ENCODE measurements at places on chromosomes 6 and 20.
A peak's percentile ranks its signal among the peaks of the same experiment; 100 is the strongest.

- no peaks in the 10 kb centered on the region for H3K36me3 ChIP-seq
- no peak overlapping the region for H3K4me3 ChIP-seq
- H3K4me1 ChIP-seq: no peaks in the 10 kb centered on the region
- no peak overlapping the region for H3K27ac ChIP-seq
Observed at GRCh38 chr6:91501930-91502329, 915.1 kb upstream of the MAP3K7 start.

GRCh38 chr20:44495802-44496481 lies 20.3 kb downstream of the TTPAL start:
- peaks cover 7% of the 10 kb centered on the region for H3K4me1 ChIP-seq
- no peaks in the 10 kb centered on the region for H3K27me3 ChIP-seq
- no peak for DNase-seq

DNA sequence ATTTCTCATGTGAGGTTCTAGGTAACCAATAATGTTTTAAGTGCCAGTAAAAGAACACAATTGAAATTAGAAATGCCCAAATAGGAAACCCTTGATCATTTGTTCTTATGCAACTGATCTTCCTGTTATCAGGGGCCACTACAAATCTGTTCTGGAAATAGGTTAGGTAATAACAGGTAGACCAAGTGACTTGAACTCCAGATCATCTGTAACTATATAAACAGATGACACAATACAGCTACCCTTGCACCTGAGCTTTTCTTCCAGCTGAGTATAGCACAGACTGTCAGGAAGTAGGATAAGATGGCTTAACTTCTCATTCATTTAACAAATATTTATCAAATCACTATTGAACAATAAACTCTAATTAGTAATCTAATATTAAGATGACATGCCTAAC lies 52.5 kb downstream of the MAN1A1 start:
- peaks cover 24% of the 10 kb centered on the region for H3K4me1 ChIP-seq
- H3K36me3 ChIP-seq: peaks cover 21% of the 10 kb centered on the region
- no peak overlapping the region for H3K27ac ChIP-seq
- DNase-seq: no peak
- no peak overlapping the region for H3K4me3 ChIP-seq
- no peaks in the 10 kb centered on the region for H3K27me3 ChIP-seq

DNA sequence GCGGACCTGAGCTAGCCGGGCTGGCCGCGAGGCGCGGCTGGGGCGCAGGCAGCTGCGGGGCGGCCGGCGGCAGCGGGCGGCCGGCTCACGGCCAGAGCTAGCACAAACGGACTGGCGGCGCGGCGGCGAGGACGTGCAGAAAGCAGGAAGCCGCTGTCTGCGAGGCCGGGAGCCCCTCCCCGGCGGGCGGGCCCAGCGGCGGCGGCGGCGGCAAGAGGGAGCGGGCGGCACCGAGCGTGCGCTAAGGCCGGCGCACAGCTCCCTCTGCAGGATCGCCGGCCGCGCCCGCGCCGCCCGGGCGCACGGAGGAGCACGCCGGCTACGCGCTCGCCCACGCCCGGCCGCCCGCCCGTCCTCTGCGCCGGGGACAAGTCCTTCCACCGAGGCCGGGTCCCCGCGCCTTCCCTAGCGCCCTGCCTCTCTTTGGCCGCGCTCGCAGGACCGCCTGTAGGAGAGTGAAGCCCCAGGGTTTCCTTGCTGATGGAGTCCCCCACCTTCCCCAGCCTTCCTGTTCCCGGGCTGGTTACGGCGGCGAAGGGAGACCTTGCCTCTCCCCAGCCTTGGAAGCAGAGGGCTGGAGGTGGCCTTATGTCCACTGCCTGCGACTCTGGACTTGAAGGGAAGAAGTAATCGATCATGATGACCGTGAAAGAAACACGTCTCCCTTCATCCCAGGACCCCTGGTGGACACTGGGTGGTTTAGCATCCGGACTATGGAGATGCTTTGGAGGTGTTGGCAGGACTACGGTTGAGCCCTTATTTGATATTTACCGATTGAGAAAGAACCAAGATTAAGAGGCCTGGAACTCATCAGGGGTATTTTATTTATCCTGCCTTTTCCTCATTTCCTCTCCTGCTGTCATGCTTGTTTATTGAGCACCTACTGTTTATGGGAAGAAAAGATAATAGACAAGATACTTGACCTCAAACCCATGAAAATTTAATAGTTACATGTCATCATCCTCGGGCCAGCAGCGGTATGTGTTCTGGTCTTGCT lies at the start of gene PREP:
Gene PREP (minus strand): TSS at position 144 of the 997 bp plus-strand sequence. CDS start 191 bp downstream, outside the sequence.
- peak; percentile 88 for DNase-seq
- H3K36me3 ChIP-seq: peaks cover 7% of the 10 kb centered on the region
- H3K27ac ChIP-seq: peak within 1 kb of the TSS; percentile 77
- H3K4me1 ChIP-seq: peaks cover 44% of the 10 kb centered on the region
- peaks cover 11% of the 10 kb centered on the region for H3K27me3 ChIP-seq

GRCh38 chr20:61307686-61308476 lies 55.8 kb downstream of the CDH4 start:
- H3K27ac ChIP-seq: no peak overlapping the region
- no peaks in the 10 kb centered on the region for H3K4me1 ChIP-seq
- DNase-seq: no peak
- no peaks in the 10 kb centered on the region for H3K27me3 ChIP-seq
- no peaks in the 10 kb centered on the region for H3K36me3 ChIP-seq

DNA sequence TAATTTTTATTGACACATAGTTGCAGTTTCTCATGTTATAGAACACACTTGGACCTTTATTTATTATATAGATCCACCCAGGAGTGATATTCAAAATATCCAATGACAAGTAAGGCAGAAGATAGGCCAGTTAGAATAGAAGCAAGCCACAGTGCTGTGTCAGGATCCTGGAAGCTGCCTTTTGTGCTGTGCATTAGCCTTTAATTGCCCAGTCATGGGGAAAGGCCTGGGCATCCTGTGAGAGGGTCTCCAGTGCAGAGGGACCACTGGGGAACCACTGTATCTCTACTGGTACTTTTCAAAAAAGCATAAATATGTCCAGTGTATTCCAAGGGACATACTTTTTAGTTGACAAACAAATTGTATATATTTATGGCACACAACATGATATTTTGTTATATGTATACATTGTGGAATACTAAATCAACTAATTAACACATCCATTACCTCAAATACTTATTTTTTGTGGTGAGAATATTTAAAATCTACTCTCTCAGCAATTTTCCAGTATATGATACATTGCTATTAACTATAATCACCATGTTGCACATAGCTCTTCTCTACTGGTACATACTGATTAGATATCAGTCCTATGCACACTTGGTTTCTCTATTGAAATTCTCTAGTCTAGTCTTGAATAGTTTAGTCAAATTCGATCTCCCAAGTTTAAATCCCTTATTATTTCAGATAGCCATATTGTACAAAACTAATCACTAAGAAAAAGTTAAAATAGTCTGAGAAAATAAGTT lies 59.5 kb downstream of the CDC40 start:
- H3K27ac ChIP-seq: no peak overlapping the region
- peaks cover 12% of the 10 kb centered on the region for H3K36me3 ChIP-seq
- no peaks in the 10 kb centered on the region for H3K27me3 ChIP-seq
- no peak overlapping the region for H3K4me3 ChIP-seq
- no peaks in the 10 kb centered on the region for H3K4me1 ChIP-seq
- DNase-seq: no peak

DNA sequence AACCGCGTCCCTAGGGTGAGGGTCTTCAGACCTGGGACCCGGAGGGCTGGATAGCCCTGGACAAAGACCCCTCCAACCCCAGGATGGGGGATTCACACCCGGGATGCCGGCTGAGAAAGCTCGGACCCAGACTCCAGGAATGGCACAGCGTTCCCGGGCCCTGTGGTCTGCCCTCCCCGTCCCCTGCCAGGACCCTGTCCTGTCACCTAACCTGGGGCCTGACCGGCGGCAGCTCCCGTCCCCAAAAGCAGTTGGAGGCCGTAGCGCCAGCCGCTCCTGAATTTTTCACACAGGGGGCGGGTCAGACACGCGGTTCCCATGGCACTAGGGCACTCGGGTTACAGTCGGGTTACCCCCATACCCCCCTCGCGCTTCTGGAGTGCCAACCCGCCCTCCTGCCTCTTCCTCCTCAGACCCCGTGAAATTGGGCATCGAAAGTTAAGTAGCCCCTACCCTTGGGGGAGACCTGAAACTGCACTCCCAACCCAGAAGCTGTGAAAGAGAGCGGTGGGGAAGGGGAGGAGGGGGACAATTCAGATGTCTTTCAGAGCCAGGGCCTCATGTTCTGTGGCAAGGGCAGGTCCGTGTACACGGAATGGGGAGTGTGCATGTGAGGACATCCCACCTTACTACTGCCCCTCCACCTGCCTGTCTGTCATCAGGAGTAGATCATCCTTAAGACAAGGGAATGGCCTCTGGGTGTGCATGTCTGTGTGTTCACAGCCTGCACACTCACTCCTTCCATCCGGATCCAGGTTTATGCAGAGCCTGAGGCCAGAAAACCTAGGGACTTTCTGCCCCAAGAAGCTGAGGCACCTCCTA lies 595 bp downstream of the REM1 start:
- no peaks in the 10 kb centered on the region for H3K4me1 ChIP-seq
- peaks cover 40% of the 10 kb centered on the region for H3K27me3 ChIP-seq
- no peaks in the 10 kb centered on the region for H3K36me3 ChIP-seq
- H3K27ac ChIP-seq: no peak overlapping the region
- no peak overlapping the region for H3K4me3 ChIP-seq

DNA sequence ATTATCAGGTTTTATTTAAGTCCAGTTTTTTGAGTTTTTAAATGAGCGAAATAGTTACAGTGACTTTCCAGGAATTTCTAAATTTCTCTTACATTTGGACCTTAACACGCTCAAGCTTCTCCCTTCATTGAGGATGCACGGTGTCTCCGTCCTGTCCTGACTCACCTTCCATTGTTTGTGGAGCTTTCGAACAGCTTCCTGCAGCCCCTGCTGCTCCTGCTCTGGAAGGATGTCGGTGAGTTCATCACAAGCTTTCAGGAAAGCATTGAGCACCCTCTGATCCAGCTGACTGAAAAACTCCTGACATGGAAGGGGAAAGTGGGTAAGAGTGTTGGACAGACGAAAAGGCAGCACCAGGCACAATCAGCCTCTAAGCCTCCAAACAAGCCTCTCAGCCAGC lies 183.7 kb downstream of the SYNE1 start:
- H3K36me3 ChIP-seq: no peaks in the 10 kb centered on the region
- no peaks in the 10 kb centered on the region for H3K27me3 ChIP-seq
- H3K27ac ChIP-seq: no peak overlapping the region
- no peaks in the 10 kb centered on the region for H3K4me1 ChIP-seq
- no peak for DNase-seq

DNA sequence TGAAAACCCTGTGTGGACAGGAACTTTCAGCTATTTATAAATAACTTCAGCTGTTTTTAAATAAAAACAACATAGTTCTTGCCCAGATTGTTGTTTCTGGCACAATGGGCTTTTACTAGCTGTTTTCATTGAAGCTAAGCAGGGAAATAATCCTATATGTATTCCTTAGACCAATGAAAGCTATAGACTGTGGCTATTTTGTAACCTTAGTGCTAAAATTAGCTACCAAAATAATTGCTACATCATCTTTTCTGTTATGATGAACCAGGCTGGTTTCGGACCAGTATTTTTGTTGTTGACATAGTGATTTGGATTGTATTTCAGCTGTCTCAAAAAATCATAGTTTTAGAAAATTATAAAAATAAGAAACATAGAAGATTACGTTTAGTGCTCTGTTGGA lies 13.7 kb downstream of the PHF3 start:
- peaks cover 23% of the 10 kb centered on the region for H3K4me1 ChIP-seq
- no peak for DNase-seq
- no peak overlapping the region for H3K4me3 ChIP-seq
- no peaks in the 10 kb centered on the region for H3K27me3 ChIP-seq

GRCh38 chr6:112906726-112907125 lies 559.6 kb downstream of the RFPL4B start:
- H3K36me3 ChIP-seq: no peaks in the 10 kb centered on the region
- no peak overlapping the region for H3K27ac ChIP-seq
- DNase-seq: no peak
- no peak overlapping the region for H3K4me3 ChIP-seq

- DNase-seq: no peak
- no peak overlapping the region for H3K27ac ChIP-seq
- H3K27me3 ChIP-seq: no peaks in the 10 kb centered on the region
- peaks cover 12% of the 10 kb centered on the region for H3K4me1 ChIP-seq
Observed at GRCh38 chr6:119303164-119303887, 46.2 kb downstream of the MAN1A1 start.

DNA sequence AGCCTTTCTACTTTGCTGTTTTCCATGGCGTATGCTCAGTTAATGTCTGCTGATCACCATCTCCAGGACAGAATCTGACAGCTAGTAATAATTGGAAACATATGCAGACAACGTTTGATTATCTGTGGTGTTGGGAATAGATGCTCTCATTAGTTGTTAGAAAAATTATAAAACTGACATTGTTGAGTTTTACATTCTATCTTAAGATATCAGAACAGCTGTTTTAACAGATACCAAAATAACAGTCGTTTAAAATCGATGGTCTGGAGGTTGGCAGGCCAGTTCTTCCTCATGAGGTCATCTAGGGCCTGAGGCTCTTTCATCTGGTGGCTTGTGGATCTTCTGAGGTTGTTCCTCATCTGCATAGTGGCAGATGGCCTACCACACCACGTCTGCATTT lies 137.6 kb downstream of the AIG1 start:
- H3K4me3 ChIP-seq: no peak overlapping the region
- no peaks in the 10 kb centered on the region for H3K36me3 ChIP-seq

DNA sequence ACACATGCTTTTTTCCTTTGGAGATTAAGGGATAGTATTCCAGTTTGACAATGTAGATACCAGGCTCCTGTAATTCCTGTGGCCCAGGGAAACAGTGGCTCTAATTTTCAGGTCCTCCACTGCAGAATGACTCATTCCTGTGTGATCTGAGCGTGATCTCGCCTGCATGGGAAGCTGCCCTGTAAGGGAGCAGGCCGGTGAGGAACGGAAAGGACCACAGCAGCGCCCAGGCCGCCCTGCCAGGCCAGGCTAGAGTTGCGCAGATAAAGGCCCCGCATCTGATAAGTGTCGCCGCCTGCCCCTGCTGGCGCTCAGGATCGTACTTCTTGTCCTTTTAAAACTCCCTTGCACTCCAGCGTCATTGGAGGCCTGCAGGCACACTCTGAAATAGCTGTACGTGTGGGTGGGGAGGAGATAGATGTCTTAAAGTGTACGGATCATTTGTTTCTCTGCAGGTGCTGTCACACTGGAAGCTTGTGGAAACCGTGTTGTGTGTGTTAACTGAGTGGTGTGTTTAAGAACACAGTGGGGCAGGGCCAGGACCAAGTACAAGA lies 60.7 kb downstream of the SYNJ2 start:
- no peaks in the 10 kb centered on the region for H3K27me3 ChIP-seq
- H3K27ac ChIP-seq: peak overlapping the region; percentile 21
- DNase-seq: no peak
- H3K36me3 ChIP-seq: peaks cover 26% of the 10 kb centered on the region

DNA sequence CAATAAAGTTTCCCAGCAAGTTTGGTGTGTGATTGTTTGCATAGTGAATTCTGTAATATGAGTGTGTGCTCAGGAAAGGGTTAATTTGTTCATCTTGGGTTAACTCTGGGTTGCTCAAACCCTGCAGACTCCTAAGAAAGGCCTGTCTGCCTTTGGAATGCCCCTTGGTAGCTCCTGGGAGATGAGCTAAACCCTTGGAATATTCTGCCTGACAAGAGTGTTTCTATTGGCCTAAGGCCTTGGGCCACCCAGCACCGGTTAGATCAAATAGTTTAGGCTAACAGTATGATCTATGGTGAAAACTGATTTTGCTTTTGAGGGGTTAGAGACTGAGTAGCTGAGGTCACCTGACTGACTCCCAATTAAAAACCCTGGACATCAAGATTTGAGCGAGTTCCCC lies 248.3 kb downstream of the GRM1 start:
- no peaks in the 10 kb centered on the region for H3K27me3 ChIP-seq
- no peaks in the 10 kb centered on the region for H3K36me3 ChIP-seq
- no peak for DNase-seq
- H3K4me1 ChIP-seq: no peaks in the 10 kb centered on the region
- H3K4me3 ChIP-seq: no peak overlapping the region
- no peak overlapping the region for H3K27ac ChIP-seq

Measured in T-helper 2 cell treated with Interferon-gamma antibody and Interleukin-4, amounts not matched to agents 5 μg/mL and 100 μg/mL, for 36 hours (primary cell).